ENCODE measurements at places on chromosomes 6 and 20.

- H3K36me3 ChIP-seq, result no peaks in the 10 kb centered on the region
- no peak overlapping the region for H3K27ac ChIP-seq
- H3K4me1 ChIP-seq, result peaks cover 14% of the 10 kb centered on the region
- H3K4me3 ChIP-seq, result no peak overlapping the region
- DNase-seq, result no peak
Observed at GRCh38 chr6:3135668-3136291, 17.3 kb downstream of the BPHL start.

- no peaks in the 10 kb centered on the region for H3K27me3 ChIP-seq
- H3K36me3 ChIP-seq, result no peaks in the 10 kb centered on the region
- DNase-seq, result no peak
- H3K27ac ChIP-seq, result no peak overlapping the region
Observed at GRCh38 chr6:66179361-66179760, 472.3 kb upstream of the EYS start.

DNA sequence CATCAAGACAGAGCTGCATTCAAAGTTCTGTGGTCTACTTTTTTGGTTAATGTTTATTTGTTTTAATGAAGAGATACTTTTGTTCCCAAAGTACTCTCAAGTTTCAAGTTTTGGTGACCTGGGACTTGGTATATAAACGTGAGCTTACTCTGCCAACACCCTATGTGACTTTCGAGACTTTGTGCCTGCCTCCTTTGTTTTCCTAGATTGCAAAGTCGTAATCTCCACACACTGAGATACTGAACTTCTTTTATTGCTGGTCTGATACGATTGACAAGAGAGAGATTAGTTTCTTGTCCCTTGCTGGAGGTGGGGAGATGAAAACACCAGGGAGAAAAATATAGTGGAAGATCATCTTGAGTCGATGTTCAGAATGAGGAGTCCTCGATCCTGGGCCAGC, 27.9 kb downstream of the PCNA start:
- DNase-seq, result no peak
- no peaks in the 10 kb centered on the region for H3K4me1 ChIP-seq
- no peak overlapping the region for H3K27ac ChIP-seq
- H3K36me3 ChIP-seq, result peaks cover 4% of the 10 kb centered on the region

DNA sequence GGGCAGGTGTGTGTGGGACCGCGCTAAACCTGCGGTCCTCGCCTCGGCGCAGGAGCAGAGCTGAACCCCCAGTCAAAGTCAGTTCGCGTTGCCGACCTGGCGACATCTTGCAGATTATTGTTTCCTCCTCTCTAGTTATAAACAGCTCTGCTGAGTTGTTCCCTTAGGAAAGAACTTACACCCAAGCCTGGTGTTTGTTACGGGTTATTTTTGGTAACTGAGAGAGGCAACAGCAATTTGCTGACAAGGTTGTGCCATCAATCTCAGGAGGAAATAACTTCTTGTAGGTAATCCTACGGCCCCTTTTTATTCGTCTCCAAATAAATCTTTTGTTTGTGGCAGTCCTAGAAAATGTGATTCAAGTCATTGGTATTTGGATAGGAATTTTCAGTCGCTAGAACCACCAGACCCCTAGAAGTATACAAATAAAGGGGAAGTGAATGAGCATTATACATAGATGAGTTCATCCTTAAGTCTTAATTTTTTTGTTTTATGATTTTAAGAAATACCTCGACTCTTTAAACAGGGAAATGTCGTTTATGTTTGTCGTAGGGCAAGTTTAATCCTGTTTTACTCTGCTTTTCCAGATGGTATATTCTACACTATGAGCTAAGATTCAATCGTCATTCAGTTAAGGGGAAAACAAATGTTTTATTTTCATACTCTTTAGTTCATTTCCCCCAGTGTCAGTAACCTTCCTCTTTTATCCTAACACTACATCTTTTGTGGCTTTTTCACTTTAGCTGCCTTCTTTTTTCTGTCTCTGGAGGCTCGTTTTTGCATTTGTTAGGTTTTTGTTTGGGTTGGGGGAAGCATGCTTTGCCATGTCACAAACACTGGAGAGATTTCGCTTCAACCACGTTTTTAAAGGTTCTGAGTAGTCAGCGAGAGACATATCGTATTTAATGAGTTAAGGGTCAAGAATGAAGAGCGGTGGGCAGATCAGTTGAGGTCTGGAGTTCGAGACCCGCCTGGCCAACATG, 1.2 kb downstream of the PM20D2 start:
- H3K36me3 ChIP-seq, result no peaks in the 10 kb centered on the region
- H3K27me3 ChIP-seq, result no peaks in the 10 kb centered on the region
- H3K27ac ChIP-seq, result peak overlapping the region; percentile 54
- H3K4me3 ChIP-seq, result peak overlapping the region; percentile 30
- DNase-seq, result peak; percentile 75

DNA sequence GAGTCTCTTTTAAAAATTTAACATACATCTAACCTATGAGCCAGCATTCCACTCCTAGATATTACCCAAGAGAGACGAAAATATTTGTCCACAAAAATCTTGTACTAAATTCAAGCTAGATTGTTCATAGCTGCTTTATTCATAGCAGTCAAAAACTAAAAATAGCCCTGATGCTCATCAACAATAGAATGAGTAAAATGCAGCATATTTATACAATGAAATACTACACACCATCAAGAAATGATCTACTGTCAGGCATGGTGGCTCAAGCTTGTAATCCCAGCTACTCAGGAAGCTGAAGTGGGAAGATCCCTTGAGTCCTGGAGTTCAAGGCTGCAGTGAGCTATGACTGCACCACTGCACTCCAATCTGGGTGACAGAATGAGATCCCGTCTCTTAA, 22.0 kb upstream of the SRC start:
- no peak overlapping the region for H3K27ac ChIP-seq
- no peaks in the 10 kb centered on the region for H3K36me3 ChIP-seq
- peak; percentile 69 for DNase-seq
- H3K4me3 ChIP-seq, result no peak overlapping the region

GRCh38 chr6:44043479-44044153, 83.6 kb downstream of the MRPL14 start:
- peak; percentile 37 for DNase-seq
- H3K27me3 ChIP-seq, result no peaks in the 10 kb centered on the region
- H3K27ac ChIP-seq, result peak overlapping the region; percentile 72
- H3K36me3 ChIP-seq, result no peaks in the 10 kb centered on the region
- peaks cover 40% of the 10 kb centered on the region for H3K4me1 ChIP-seq

- no peak for DNase-seq
- H3K4me1 ChIP-seq, result peaks cover 1% of the 10 kb centered on the region
- H3K36me3 ChIP-seq, result no peaks in the 10 kb centered on the region
- no peak overlapping the region for H3K27ac ChIP-seq
- peaks cover 2% of the 10 kb centered on the region for H3K27me3 ChIP-seq
Observed at GRCh38 chr6:42185597-42185996, 9.2 kb downstream of the GUCA1B start.

GRCh38 chr6:133360194-133360593, 119.0 kb downstream of the EYA4 start:
- no peak for DNase-seq
- no peaks in the 10 kb centered on the region for H3K36me3 ChIP-seq
- H3K4me3 ChIP-seq, result no peak overlapping the region
- H3K27me3 ChIP-seq, result no peaks in the 10 kb centered on the region

GRCh38 chr20:8127553-8128255, 4.4 kb upstream of the PLCB1 start:
- no peaks in the 10 kb centered on the region for H3K27me3 ChIP-seq
- H3K27ac ChIP-seq, result no peak overlapping the region
- DNase-seq, result peak; percentile 34
- peaks cover 2% of the 10 kb centered on the region for H3K4me1 ChIP-seq
- no peak overlapping the region for H3K4me3 ChIP-seq
- no peaks in the 10 kb centered on the region for H3K36me3 ChIP-seq

- no peaks in the 10 kb centered on the region for H3K36me3 ChIP-seq
- DNase-seq, result no peak
- no peak overlapping the region for H3K4me3 ChIP-seq
- H3K4me1 ChIP-seq, result peaks cover 16% of the 10 kb centered on the region
Observed at GRCh38 chr20:44207126-44207723, 3.3 kb downstream of the OSER1 start.

Data from fibroblast of lung (primary cell).